ENCODE measurements at places on chromosomes 16 and 17.

DNA sequence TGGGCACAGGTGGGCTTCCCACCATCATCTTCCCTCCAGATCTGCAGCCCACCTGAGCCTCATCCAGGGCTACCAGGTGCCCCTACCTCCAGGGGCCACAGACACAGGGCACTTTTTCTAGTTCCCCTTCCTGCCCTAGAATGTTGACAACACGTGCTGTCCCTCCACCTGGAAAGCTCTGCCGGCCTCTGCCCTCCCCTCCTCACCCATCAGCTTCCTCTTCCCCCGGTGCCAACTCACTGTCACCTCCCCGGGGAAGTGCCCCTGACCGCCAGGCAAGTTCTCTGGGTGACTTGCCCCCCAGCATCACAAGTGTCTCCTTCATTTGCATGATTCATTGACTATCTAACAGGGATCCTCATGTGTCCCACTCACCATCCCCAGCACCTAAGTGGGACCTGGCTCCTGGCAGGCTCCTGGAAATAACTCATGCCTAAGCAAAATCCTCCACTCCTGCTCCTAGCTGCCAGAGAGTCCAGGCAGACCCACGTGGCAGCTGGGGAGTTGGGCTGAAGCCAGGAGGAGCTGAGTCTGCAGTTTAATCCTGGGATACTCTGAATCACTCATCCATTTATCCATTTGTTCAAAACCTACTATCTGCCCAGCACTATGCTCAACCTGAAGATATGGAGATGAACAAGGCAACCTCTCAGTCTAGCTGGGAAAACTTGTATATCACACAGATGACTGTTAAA is 304.4 kb downstream of the FOXL1 start:
- DNase-seq: no peak

- no peak for DNase-seq
These were observed 16.1 kb downstream of the KCNJ12 start for GRCh38 chr17:21392266-21392665.

DNA sequence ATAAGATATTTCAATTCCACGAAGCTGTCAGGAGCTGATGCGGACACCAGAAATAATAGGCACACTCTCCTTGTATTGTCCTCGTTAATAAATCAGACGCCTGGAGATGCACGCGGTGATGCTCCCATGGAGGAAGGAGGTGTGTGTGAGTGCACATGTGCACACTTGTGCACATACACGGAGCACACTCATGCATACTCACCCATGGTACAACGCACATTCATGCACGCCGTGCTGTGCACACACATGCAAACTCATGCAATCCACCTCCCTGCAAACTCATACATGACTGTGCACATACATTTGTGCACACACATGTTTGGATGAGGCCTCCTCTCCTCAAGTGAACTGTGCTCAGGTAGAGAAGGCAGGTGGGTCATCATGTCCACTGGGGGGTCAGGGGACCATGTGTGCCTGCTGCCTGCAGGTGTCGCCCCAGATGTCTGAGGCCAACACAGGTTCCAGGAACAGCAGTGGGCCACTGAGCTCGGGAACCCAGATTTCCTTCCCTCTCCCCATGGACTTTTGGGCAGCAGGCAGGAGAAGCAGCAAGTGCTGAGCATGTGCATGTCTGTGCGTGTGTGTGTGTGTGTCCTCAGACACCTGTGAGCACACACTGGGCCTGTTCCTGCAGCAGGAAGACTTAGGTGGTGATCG is 165.3 kb downstream of the SDK2 start:
- no peak for DNase-seq

DNA sequence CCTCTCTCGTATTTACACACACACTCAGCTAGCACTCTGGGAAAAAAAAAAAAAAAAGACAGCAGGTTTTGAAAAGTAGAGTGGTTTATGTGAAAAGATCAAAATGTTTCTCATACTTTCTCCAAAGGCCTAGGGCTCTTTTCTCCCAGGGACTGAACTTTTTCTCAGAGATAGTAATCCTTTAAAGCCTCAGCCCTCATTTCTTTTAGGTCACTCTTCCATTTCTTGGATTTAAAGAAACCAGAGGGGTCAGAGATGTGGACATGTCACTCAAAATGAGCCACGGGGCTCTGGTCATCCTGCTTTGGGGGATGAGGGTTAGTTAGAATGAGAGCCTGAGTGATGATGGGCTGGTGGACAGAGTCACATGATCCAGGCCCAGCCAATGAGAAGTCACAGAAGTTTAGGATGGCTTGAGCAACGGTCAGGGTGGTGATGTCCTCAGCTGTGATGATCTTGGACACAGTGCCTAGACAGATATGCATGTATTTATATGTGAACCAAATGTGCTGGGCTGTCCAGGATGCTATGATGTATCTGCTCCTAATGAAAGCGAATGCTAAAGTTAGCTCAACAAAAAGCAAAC is 33.7 kb upstream of the AXIN2 start:
- DNase-seq: no peak

GRCh38 chr16:51153577-51154031 is 2.5 kb upstream of the SALL1 start:
- DNase-seq: no peak

GRCh38 chr17:19440421-19440820 is 29.4 kb downstream of the RNF112 start:
- DNase-seq: no peak

GRCh38 chr17:2611627-2612026 is 18.2 kb downstream of the PAFAH1B1 start:
- no peak for DNase-seq

DNA sequence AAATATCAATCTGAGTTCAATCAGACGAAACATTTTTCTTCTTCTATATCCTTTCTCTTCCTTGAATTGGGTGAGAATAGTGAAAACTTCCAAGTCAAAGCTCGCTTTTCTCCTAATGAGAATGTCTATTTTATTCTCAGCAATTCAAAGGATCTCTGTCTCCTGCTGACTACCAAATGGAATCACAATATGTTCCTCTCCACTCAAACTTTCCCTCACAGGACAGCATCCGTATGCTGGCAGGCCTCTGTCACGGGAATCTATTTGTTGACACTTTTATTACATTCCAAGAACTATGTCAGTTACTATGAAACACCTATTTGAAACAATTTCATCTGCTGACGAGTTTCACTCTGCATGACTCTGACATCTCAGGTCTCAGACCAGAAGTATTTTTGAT is 1196.6 kb downstream of the CDH11 start:
- DNase-seq: no peak

DNA sequence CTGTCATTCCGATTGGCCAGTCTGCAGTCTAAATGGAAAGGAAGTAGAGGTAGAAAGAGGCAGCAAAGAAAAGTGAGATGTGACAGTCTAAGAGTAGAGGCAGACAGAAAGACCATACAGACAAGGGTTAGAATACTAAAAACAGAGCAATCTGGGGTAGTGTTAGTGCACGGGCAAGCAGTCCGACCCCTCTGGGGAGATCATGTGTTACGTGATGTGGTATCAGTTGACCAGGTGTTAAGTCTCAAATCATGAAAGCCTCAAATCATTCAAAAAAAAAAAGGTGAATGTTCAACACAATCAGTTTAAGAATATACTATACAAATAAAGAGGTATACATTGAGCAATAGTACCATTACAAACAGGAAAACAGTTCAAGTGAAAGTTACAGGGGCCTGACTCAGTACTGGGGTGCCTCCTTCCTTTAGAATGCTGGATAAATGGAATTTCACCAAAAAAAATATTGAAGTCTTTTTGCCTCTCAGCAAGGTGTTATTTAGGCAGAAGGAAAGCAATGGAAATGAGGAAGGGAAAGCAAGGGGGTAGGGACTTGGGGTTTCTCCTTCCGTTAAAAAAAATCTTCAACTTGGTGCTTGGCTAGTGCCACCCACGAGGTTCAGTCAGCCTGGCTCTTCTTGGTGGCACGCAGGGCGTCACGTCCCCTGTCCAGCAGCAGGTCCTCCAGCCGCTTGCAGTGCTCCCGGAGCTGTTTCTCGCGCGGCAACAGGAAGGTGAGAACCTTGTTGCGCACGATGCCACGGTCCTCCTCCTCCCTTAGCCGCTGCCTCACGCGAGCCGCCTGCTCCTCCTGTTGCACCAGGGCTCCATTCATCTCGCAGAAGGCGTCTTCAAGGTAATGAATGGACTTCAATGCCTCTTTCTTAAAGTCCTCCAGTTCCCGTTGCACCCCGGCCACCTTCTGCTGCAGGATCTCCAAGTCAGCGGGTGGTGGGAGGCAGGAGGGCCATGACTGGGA is 616 bp downstream of the CCDC182 start:
- DNase-seq: no peak

- no peak for DNase-seq
These were observed 9.2 kb downstream of the NETO2 start for GRCh38 chr16:47134550-47134949.

DNA sequence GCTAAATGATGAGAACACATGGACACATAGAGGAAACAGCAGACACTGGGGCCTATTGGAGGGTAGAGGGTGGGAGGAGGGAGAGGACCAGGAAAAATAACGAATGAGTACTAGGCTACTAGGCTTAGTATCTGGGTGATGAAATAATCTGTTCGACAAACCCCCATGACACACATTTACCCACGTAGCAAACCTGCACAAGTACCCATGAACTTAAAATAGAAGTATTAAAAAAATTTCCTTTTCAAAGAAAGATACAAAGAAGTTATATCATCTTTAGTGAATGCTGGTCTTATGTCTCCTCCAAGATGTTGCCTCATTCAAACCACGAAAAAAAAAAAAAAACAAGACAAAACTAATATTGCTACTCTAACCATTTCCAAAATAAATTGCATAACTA is 31.7 kb downstream of the MBTD1 start:
- DNase-seq: no peak

DNA sequence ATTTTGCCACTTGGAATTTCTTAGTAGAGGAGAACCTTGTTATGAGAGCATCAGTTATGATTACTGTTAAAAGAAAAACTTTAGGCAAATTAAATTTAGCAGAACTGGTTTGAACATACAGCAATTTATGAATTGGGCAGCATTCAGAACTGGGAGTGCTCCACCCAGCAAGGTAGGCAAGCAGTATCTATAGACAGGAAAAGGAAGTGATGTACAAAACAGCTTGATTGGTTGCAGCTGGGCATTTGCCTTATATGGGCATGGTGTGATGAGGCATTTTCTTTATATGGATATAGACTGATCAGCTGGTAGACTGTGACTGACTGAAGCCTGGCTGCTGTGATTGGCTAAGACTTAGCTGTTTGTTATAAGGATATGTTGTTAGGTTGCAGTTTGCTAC is 17.6 kb upstream of the CYLD start:
- DNase-seq: no peak

DNA sequence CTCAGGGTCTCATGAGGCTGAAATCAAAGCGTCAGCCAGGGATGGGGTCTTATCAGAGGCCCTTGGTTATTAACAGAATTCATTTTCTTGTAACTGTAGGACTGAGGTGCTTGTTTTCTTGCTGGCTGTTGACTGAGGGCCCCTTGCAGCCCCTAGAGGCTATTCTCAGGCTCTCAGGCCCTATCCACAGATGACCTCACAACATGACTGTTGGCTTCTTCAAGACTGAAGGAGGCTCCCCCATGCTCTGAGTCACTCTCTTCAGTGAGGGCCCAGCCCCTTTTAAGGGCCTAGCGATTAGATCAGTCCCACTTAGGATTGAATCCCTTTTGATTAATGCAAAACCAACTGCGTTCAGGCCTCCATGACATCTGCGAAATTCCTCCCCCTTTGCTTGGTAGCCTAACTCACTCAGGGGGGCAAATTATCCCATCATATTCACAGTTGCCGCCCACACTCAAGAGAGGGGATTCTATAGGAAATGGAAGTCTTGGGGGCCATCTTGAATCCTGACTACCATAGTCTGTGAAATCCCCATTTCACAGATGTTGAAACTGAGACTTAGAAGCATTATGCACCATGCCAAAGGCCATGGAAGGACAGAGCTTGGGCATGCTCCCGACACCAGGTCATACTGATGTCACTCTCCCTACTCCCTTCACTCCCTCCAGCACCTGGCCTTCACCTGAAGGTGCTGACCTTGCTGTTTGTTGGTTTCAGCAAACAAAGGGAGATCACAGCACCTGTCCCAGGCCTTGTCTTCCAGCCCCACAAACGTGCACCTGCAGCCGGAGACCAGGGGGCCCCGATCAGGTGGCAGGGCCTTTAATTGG is 592.3 kb downstream of the MAF start:
- DNase-seq: no peak

GRCh38 chr16:85321509-85322271 is 209.4 kb upstream of the CIBAR2 start:
- DNase-seq: no peak

DNA sequence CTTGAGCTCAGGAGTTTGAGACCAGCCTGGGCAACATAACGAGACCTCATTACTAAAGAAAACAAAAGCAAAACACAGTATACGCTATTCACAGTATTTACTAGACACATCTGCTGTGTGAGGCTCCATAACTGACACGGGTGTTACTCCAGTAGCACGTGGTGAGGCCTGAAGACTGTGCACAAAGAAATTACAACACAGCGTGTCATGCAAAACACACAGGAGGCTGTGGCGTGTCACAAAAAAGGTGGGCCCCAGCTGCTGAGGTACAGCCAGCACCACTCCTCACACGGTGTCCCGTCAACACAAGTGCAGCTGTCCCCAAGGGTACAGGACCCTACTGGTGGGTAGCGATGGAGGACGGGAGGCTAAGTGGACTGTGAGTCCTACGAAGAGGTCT is 2.7 kb downstream of the CYBC1 start:
- no peak for DNase-seq

DNA sequence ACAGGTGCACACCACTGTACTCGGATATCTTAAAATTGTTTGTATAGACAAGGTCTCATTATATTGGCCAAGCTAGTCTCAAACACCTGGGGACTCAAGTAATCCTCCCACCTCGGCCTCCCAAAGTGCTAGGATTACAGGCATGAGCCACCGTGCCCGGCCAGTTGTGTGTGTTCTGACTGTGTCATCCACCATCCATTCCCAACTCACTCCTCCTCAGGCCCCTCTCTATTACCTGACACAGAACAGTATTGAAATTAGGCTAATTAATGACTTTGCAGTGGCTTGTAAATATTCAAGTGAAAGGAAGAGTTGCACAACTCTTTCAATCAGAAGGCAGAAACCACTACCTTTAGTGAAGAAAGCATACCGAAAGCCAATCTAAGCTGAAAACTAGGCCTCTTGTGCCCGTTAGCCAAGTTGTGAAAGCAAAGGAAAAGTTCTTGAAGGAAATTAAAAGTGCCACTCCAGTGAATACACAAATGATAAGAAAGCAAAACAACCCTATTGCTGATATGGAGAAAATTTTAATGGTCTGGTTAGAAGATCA is 28.7 kb downstream of the GOSR1 start:
- DNase-seq: no peak

DNA sequence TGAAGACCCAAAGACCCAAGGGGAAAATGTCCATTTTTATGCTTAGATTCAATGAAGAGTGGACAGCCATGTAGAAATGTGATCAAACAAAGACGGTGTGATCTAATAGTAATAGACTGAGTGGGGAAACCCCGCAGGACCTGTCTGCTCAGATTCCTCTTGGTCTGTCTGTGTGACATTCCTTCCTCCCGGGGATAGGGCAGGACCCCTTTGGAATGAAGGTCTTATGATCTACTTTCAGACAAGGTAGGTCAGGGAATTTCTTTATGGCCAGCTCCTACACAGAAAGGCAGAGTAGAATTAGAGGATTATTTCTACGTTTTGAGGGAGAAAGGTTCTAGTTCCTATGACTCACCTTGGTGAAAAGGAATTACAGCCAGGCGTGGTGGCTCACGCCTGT is 267.6 kb downstream of the STX8 start:
- DNase-seq: no peak

All from stimulated activated CD8-positive, alpha-beta memory T cell treated with anti-CD3 and anti-CD28 coated beads, Interleukin-15, amount 100 ng/mL, for 24 hours (primary cell).